ENCODE measurements at places on chromosomes 4 and X.

GRCh38 chr4:83259586-83259985 is 25.0 kb downstream of the COQ2 start:
- no peak for DNase-seq

- no peak for DNase-seq
Measured at GRCh38 chr4:175412161-175412560, 399.9 kb downstream of the GPM6A start.

DNA sequence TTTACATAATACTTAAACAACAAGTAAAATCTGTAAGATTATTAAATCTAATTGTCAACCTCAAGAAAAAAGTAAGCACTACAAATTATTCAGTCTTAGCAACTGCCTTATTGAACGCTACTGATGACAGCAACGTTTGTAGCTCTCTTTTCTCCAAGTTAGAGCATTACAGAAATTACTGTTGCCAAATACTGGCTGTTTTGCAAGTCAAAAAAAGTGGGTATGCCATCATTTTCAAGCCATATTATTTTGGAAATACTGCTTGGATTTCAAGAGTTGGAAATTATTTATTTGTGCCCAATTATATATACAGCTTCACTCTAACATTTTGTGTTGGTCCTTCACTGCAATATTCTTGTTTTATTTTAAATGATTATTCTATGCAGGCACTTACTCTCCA is 221.7 kb downstream of the CXXC4 start:
- DNase-seq = no peak

DNA sequence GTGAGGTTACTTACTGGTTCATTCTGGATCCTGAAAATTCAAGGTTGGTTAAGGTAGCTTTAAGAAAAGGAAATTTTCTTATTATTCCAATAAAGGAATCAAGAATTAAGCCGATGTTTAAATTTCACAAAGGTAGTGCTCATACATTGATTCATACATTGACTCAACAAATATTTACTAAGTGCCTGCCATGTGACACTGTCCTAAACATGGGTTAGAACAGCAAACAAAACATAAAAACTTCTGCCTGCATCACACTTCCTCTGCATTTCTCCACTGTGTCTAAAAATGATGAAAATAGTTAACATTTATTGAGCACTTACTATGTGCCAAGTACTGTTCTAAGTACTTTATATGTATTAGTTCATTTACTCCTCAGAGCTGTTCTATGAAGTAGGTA is 75.7 kb downstream of the RASL11B start:
- DNase-seq = no peak

- no peak for DNase-seq
Measured at GRCh38 chrX:76183289-76184049, 10.6 kb downstream of the PBDC1 start.

- no peak for DNase-seq
Measured at GRCh38 chr4:106796876-106797275, 239.2 kb downstream of the DKK2 start.

- DNase-seq = no peak
Measured at GRCh38 chr4:137960371-137961050, 281.6 kb downstream of the SLC7A11 start.

GRCh38 chrX:20432048-20432447 is 165.3 kb upstream of the RPS6KA3 start:
- no peak for DNase-seq

DNA sequence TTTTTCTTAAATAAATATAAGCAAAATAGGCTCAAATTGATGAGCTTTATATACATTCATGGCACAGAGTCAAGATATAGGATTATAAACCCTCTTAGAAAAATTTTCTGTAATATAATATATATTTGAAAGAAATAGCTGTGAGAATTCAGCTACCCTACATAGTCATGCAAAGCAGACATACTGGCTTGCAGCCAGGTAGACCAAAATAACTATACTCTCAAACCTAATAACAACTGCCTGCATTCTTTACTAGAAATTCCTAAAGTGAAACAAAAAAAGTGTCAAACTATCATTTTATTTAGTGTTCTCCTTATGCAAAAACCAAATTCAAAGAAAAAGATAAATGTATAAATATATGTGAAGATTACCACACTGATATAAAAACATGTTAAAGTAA is 1390.2 kb downstream of the C4orf33 start:
- no peak for DNase-seq

- no peak for DNase-seq
Measured at GRCh38 chr4:52665592-52665991, 6.5 kb upstream of the USP46 start.

- DNase-seq = no peak
Measured at GRCh38 chr4:31375936-31376335, 655.8 kb downstream of the PCDH7 start.

DNA sequence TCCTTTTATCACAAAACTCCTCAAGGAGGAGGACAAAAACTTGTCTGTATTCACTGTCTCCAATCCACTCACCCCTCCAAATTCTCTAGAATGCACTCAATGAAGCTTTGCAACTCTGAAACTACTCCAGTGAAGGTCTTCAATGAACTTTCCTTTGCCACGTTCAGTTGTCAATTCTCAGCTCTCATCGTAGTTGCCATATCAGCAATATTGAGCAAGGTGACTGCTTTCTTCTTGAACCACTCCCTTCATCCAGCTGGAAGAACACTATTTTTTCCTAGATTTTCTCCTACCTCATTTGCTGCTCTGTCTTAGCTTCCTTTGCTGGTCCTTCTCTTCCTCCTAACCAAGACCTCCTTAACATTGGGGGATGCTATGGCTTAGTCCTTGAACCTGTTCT is 191.8 kb downstream of the KDR start:
- no peak for DNase-seq
